Effector memory CD8-positive, alpha-beta T cell (primary cell): ENCODE measurements at places on chromosomes 5 and 9.

DNA sequence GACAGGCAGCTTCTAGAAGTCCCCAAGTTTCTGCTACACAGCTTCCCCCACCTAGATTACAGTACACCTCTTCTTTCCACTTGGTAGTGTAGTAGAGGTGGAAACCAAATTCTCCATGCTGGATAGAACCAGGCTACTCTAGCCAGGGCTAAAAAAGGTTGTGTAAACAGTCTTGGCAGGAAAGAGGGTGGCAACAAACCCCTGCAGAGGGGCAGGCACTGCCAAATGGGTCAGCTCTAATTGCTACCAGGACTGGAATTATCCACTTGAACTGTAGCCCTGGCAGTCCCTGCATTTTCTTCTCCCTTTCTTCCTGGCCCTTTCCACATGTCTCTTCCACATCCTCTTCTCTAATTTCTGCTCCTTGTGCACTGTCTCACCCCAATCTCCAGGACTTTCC, 24.8 kb downstream of the RANBP3L start:
- no peak for DNase-seq
- no peak overlapping the region for H3K27ac ChIP-seq
- no peaks in the 10 kb centered on the region for H3K36me3 ChIP-seq
- H3K4me3 ChIP-seq: no peak overlapping the region
- H3K4me1 ChIP-seq: no peaks in the 10 kb centered on the region

DNA sequence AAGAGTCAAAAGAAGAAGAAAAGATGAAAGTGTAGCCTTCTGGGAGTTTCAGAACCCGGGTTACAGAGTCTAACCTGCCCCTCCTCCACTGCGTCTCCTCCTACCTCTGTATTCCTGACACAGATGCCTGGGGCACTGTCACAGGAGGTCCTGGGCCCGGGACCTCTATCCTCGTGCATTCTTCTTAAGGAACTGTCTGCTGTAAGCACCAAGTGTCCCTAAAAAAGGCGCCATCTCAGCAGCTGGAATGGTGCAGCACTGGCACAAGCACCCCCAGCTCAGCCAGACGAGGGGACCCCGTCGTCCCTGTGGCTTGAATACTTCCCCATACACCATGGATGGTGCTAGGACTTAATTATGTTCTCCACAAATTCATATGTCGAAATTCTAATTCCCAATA, 35.8 kb upstream of the MVB12B start:
- H3K27ac ChIP-seq: no peak overlapping the region
- H3K4me3 ChIP-seq: no peak overlapping the region
- peaks cover 2% of the 10 kb centered on the region for H3K4me1 ChIP-seq
- H3K36me3 ChIP-seq: peaks cover 2% of the 10 kb centered on the region

- no peaks in the 10 kb centered on the region for H3K4me1 ChIP-seq
- H3K36me3 ChIP-seq: no peaks in the 10 kb centered on the region
- no peak overlapping the region for H3K27ac ChIP-seq
- no peak overlapping the region for H3K4me3 ChIP-seq
- no peak for DNase-seq
Measured at GRCh38 chr9:804026-804425, 37.5 kb upstream of the DMRT1 start.

DNA sequence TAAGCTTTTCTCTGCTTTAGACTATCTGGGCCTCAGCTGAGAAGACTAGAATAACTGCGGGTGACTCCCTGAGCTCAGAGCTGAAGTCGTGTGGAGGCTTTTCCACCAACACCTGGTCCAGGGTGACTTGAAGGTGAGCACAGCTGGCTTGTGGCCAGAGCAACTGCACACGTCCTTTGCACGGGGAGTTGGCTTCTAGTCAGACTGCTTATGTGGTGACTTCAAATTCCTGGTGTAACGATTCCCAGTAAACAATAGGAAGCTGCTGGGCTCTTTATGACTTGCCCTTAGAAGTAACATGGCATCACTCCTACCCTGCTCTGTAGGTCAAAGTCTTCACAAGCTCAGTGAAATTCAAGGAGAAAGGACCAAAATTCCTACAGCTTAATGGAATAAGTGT, 800.6 kb upstream of the CDH6 start:
- no peak overlapping the region for H3K27ac ChIP-seq
- no peak for DNase-seq
- H3K4me3 ChIP-seq: no peak overlapping the region
- H3K4me1 ChIP-seq: no peaks in the 10 kb centered on the region
- no peaks in the 10 kb centered on the region for H3K36me3 ChIP-seq

GRCh38 chr9:132156262-132156661, 5.6 kb upstream of the NTNG2 start:
- H3K4me3 ChIP-seq: no peak overlapping the region
- peaks cover 3% of the 10 kb centered on the region for H3K4me1 ChIP-seq
- DNase-seq: no peak
- H3K27me3 ChIP-seq: peaks cover 46% of the 10 kb centered on the region
- no peak overlapping the region for H3K27ac ChIP-seq

DNA sequence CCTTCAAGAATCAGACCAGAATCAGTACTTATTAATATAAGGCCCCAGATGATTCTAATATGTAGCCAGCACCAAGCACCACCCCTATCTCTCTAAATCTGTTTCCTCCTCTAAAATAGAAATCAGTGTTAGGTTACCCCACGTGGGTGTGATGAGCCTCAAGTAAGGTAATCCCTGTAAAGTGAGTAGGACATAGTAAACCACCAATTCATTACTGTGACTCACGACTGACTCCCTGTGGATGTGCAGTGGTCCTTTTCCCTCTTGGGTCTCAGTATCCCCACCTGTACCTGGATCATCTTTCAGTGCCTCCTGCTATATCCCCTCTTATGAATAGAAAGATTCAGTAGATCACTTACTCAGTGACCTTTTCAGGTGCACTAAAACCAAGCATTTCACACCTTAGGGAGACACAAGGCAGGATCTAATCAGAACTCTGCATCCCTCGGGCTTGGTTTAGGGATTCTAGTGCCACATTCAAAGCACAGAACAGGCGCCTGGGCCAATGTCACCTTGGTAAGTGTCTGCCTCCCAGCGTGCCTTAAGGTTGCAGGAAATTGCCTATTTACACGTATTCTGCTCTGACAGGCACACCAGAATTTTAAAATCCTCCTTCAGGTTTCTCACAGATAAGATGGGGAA, 12.2 kb upstream of the ALDH1B1 start:
- H3K4me3 ChIP-seq: no peak overlapping the region
- no peaks in the 10 kb centered on the region for H3K36me3 ChIP-seq
- no peak for DNase-seq
- H3K27me3 ChIP-seq: peaks cover 12% of the 10 kb centered on the region

DNA sequence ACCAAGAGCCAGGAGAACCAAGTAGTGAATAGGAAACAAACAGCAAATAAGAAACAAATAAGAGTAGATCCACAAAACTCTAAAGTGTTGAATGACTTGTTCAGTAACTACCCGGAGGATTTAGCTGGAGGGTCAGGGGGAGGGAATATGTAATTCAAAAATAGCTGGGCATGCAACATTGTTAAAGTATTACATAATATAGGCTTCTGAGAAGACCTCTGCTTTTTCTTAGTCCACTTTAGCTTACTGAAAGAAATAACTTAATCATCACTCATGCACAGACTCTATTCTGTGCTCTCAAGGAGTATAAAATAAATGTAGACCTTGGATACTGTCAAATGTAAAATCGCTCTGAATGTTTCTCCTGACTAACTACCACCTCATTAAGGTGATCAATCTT, 183.2 kb upstream of the POU5F2 start:
- peaks cover 16% of the 10 kb centered on the region for H3K4me1 ChIP-seq
- H3K27me3 ChIP-seq: no peaks in the 10 kb centered on the region
- no peak overlapping the region for H3K4me3 ChIP-seq
- peaks cover 5% of the 10 kb centered on the region for H3K36me3 ChIP-seq
- no peak for DNase-seq

GRCh38 chr9:137828527-137829259, 48.9 kb upstream of the CACNA1B start:
- peaks cover 23% of the 10 kb centered on the region for H3K36me3 ChIP-seq
- peaks cover 13% of the 10 kb centered on the region for H3K4me1 ChIP-seq
- no peaks in the 10 kb centered on the region for H3K27me3 ChIP-seq
- no peak overlapping the region for H3K4me3 ChIP-seq

- H3K27ac ChIP-seq: no peak overlapping the region
- H3K27me3 ChIP-seq: peaks cover 5% of the 10 kb centered on the region
- no peaks in the 10 kb centered on the region for H3K4me1 ChIP-seq
- no peak for DNase-seq
- H3K4me3 ChIP-seq: no peak overlapping the region
- H3K36me3 ChIP-seq: no peaks in the 10 kb centered on the region
Measured at GRCh38 chr9:87741891-87742290, 16.0 kb downstream of the CTSL start.

- DNase-seq: no peak
- no peak overlapping the region for H3K27ac ChIP-seq
- H3K4me1 ChIP-seq: no peaks in the 10 kb centered on the region
- no peaks in the 10 kb centered on the region for H3K36me3 ChIP-seq
Measured at GRCh38 chr5:23352446-23352845, 155.0 kb upstream of the PRDM9 start.

GRCh38 chr9:17928228-17928627, 349.4 kb downstream of the SH3GL2 start:
- H3K4me3 ChIP-seq: no peak overlapping the region
- H3K4me1 ChIP-seq: no peaks in the 10 kb centered on the region
- H3K36me3 ChIP-seq: no peaks in the 10 kb centered on the region
- H3K27ac ChIP-seq: no peak overlapping the region
- H3K27me3 ChIP-seq: no peaks in the 10 kb centered on the region

DNA sequence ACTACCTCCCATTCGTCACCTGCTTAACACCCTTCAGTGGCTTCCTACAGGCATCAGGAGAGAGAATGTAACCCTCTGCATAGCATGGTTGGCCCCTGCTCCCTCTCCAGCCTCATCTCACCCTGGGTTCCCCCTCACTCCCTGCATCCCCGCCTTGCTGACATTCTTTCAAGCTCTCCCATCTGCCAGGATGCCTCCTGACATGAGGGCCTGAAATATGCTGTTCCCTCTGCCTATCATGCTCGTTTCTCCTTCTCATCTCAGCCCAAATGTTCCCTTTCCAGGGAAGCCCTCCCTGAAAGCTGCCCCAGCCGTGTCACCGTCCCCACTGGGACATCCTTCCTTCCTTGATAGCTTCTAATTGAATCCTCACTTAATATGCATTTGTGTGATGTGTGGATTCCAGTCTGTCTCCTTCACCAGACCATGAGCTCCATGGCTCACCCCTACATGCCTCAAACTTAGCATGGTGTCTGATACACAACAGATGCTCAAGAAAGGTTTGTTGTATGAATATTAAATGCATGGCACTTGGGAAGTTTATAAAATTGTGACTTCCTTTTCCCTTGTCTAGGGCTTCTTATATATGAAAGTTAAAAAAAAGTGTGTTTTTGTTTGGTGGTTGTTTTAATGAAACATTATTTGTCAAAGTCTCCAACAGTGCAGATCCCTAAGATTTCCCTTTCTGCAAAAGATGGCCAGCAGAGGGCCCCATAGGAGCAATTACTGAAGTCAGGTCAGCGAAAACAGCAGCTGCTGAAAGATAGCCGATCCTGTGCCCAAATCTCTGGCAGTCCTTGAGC, 7.3 kb upstream of the C5orf58 start:
- no peak overlapping the region for H3K27ac ChIP-seq
- no peaks in the 10 kb centered on the region for H3K36me3 ChIP-seq
- no peaks in the 10 kb centered on the region for H3K27me3 ChIP-seq
- peaks cover 4% of the 10 kb centered on the region for H3K4me1 ChIP-seq

GRCh38 chr5:41649659-41650058, 139.3 kb upstream of the PLCXD3 start:
- no peak overlapping the region for H3K27ac ChIP-seq
- H3K4me3 ChIP-seq: no peak overlapping the region
- no peaks in the 10 kb centered on the region for H3K36me3 ChIP-seq
- H3K27me3 ChIP-seq: peaks cover 8% of the 10 kb centered on the region
- no peak for DNase-seq

DNA sequence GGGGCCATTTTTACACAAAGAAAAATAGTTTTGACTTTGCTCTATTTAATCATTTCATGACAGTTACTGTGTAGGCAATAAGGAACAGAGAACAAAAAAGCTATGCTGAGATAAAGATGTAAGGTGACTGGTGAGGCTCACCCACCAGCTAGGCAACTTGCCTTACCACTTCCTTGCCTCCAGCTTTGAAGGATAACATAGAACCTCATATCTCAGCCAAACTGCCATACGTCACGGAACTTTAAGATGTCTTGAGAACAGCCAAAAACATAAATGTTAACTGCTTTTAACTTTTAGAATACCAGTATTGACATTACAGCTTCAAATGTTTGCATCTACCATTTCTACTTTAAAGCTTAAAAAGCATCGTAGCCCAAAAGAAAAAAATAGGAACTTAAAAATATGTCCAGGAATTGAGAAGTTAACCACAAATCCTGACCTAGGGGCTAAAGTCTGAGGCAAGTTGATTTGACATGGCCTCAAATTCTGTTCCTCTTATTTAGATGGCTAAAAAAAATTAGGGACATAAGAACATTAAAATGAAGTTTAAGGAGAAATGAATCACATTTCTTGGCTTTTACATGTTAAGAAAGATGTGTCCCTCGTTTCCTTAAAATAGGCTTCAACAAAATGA, 7.7 kb upstream of the GCNT4 start:
- H3K4me1 ChIP-seq: peaks cover 9% of the 10 kb centered on the region
- no peak for DNase-seq
- H3K27ac ChIP-seq: no peak overlapping the region
- peaks cover 7% of the 10 kb centered on the region for H3K36me3 ChIP-seq
- peaks cover 6% of the 10 kb centered on the region for H3K27me3 ChIP-seq

DNA sequence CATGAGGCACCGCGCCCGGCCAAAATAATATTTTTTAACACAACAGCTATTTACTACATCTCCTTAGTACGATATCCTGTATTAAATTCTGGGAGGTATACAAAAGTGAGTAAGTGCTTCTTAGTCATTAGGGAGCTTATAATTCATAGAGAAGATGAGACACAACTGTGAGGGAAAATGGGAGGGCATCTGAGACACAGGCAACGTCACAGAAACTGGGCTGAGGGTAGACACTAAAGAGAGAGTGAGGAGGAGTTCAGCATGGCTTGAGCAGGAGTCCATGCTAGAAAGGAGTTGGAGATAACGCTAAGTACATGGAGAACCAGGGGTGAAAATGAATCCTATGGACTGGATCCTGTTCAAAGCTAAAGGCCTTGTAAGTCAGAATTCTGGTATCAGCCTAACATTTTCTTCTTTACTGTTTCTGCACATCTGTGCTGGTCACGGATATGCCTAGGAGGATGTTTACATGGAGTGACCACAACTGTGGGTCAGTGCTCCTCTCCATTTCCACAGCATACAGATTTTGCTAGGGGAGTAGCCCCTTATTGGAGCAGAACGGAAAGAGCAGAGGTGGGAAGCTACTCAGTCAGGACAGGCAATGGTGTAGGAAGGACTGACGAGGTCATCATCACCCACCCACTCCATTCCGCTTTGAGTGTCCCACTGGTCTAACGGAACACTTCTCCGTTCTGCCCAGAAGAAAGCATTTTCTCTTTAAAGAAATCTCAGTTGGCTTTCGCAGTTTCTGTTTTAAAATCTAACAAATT, 310.4 kb upstream of the EFNA5 start:
- H3K36me3 ChIP-seq: no peaks in the 10 kb centered on the region
- DNase-seq: no peak
- peak overlapping the region; percentile 2 for H3K4me3 ChIP-seq
- H3K27ac ChIP-seq: peak overlapping the region; percentile 83
- H3K27me3 ChIP-seq: no peaks in the 10 kb centered on the region
- peaks cover 45% of the 10 kb centered on the region for H3K4me1 ChIP-seq
